AML-193 (cell line): ENCODE measurements at places on chromosomes 5 and 9.

DNA sequence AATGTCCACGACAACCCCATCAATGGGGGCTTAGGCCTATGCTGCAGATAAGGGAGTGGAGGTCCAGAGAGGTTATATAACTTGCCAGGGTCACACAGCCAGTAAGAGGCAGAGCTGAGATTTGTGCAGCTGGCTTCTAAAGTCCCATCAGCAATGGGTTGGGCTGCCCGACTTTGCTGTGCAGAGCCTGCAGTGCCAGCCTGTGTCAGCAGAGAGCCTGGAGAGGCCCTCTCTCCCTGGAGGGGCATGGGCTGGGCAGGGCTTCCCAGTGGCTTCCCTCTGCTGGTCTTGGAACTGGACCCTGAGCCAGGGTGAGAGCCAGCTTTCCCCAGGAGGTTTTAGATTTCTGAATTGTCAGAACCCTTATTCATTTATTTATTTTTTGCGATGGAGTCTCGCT lies 77.2 kb upstream of the RAPGEF1 start:
- DNase-seq, result no peak

DNA sequence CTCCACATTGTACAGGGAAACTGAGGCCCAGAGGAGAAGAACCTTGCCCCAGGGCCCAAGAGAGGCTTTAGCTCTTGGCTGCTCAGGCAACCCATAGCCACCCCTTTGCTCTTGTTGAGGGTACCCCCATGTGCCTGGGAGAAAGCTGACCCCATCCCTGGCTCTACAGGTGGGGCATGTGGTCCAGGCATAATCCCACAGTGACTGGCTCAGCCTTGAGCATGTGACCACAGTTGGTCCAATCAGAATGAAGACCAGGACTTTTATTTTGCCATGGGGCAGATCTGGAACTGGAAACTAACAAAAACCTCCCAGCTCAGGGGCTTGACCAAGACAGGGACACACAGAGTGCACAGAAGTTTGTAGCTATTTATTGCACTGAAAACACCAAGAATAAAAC lies 29.3 kb downstream of the SLC6A7 start:
- DNase-seq, result no peak

GRCh38 chr9:112135706-112136105 lies 39.4 kb downstream of the SUSD1 start:
- DNase-seq, result no peak

DNA sequence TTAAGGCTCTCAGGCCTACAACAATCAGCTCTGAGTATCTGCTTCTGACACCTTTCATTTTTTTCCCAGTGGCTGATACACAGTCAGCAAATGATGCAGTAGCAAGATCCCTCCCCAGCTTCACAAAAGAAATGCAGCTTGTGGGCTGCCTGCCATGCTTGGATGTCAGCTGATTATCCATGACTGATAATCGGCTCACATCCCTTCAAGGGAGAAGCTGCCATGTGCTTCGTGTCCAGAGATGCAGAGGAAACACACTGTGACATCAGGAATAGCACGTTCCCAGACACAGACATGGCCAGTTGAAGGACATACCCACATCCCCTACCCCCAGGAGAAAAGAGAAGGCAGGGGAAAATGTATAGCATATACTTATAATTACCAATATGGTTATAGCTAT lies 27.9 kb downstream of the TMEM215 start:
- no peak for DNase-seq

GRCh38 chr5:62144401-62145022 lies 161.5 kb upstream of the KIF2A start:
- DNase-seq, result no peak

DNA sequence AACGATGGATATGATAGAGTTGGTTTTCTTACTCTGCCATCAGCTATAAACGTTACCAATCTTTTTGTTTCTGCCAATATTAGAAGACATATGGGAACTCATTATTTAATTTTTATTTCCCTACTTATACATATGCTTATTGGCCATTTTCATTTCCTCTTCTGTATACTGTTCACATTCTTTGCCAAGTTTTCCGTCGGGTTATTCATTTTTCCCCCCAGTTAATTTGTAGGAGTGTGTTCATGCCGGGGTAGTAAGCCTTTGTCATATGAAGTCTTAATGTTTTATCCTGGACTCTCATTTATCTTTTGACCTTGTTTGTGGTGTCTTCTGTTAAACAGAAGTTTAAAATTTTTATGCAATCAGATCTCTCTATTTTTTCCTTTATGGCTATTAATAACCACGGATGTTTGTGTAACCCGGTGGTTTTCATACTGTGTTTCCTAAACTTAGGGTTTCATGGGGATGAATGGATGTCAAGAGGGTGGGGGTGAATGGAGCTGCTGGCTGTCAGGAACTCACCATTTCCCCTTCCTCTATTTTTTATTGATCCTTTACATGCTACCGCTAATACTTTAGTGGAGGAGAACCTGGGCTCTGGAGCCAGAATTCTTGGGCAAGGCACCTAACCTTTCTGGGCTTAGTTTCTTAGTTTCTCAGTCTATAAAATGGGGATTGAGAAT lies 42.5 kb upstream of the PPARGC1B start:
- DNase-seq, result peak; percentile 46

GRCh38 chr5:53039855-53040254 lies 50.7 kb downstream of the ITGA2 start:
- no peak for DNase-seq

GRCh38 chr5:1638658-1639400 lies 115.1 kb upstream of the LPCAT1 start:
- no peak for DNase-seq

GRCh38 chr5:11780641-11781345 lies 123.5 kb downstream of the CTNND2 start:
- no peak for DNase-seq

GRCh38 chr5:179759581-179760551 lies 27.2 kb downstream of the MAML1 start:
- DNase-seq, result no peak

DNA sequence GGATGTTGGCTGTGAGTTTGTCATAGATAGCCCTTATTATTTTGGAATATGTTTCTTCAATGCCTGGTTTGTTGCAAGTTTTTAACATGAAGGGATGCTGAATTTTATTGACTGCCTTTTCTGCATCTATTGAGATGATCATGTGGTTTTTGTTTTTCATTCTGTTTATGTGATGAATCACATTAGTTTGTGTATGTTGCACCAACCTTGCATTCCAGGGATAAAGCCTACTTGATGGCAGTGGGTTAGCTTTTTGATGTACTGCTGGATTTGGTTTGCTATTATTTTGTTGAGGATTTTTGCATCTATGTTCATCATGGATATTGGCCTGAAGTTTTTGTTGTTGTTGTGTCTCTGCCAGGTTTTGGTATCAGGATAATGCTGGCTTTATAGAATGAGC lies 225.6 kb downstream of the PCSK1 start:
- no peak for DNase-seq

DNA sequence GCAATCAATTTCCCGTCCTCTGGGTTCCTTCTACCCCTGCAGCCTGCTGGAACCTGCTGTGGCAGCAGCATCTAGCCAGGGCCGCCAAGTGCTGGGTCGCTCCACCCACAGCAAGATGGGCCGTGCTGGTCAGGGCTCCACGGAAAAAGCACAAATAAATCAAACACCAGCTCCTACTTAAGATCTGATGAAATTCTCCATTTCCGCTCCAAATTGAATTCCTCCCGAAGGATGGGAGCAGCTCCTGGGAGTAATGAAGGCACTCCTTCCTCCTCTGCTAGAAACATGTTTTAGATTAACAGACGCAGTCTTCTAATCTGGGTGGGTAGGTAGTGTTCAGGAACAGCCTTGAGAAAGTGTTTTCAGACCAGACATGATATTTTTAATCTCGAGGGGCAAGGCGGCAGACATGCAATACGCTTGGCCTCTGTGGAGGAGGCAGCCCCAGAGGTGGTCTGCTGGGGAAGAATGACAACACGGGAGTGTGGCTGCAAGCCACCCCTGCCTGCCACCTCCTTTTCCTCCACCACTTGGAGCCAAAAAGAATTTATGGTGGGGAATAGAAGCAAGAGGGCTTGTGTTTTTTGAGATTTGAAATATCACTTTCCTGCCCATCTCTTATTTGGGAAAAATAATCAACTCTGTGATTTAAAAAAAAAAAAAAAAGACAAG lies 194.1 kb downstream of the AOPEP start:
- DNase-seq, result no peak

- no peak for DNase-seq
These were observed 513.9 kb downstream of the CTNND2 start for GRCh38 chr5:11390291-11390767.

DNA sequence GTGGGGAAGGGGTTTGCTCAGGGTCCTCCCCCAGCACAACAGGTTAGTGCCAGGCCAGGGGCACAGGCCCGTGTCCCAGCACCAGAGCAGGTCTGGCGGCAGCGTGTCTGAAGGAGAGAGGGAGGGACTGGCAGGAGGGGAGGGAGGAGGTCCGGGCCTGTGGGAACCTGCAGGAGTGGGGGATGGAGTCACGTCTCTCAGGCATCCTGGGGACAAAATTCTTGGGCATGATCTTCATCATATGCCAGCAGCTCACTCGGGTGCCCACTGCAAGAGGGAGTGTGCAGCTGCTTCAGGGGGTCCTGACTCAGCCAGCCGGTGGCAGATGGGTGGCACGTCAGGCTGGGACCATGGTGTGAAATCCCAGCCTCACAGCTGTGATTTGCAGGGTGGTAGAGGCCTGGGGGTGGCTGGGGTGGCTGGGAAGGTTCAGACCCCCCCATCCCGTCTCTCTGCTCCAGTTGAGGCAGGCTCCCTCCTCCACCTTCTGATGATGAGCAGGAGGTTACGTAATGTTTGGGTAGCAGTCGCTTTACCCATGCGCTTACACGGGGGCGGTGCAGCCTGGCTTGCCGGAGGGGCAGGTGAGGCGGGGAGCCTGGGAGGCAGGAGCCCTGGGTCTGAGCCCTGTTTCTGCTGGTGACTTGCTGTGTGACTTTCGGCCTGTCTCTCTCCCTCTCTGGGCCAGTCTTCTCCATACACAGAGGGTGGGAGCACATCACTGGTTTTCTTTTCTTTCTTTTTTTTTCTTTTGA lies 40.5 kb downstream of the NCS1 start:
- DNase-seq, result no peak

DNA sequence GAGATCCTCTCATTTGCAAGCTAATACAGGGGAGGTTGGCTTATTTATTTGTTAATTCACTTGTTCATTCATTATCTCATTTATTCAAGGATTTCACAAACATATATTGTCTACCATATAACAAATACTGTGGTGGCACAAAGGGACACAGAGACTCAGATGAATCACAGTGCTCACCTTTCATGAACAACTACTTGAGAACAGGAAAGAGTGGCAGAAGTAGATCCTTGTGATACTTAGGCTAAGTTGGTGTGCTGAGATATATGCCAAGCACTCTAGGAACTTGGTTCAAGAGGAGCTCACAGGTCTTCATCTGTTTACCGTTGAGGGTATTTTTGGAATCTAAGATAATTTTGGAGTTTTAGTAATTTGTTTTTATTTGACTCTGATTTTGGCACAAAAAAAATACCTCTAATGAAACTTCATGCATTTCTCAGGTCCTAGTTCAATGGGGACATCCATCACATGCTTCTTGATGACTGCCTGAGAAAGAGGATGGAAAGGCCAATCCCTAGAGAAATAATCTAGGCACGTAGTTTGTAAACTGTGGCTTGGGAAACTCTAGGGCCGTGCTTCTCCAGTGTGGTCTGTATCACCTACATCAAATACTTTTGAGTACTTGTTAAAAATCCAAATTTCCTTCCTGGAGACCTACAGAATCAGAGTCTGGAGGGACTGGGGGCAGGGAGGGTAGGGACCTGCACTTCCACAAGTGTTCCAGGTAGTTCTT lies 113.3 kb downstream of the OSTF1 start:
- no peak for DNase-seq

- no peak for DNase-seq
These were observed 6.3 kb downstream of the NOXA1 start for GRCh38 chr9:137429546-137429890.

DNA sequence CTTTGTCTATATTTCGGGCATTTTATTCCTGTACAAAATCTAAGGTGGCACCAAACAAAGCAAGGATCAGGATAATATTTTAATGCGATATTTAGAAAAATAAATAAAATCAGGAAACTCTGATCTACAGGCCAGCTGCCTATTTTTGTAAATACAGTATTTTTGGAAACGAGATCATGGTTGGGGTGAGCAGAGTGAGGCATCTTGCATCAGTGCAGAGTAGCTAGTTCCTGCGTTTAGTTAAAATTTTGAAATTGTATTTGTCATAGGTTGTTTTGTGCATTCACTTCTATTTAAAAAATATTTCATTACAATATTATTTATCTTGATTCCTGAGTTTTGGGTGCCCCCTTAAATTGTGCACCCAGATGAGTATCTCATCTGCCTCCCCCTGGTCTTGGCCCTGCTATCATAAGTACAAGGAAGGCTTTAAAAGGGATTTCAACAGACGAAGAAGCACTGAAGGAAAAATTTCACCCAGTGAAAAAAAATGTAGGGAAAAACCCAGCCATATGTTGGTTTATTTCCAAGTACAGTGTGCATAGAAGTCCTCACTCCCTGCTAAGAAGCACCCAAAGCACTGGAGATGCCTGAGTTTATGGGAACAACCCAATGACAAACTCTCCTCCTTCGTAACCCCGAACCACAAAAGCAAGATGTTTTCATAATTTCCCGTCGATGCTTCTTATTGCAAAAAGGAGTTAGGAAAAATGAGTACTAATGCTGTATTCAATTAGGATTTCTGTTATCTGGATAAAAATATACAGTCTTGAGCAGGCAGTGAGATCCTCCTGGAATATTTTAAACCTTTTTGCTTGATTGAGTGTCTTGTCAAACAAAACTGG lies 304.7 kb upstream of the CLINT1 start:
- DNase-seq, result no peak

- DNase-seq, result no peak
These were observed 8.0 kb downstream of the SH3RF2 start for GRCh38 chr5:145944328-145944727.

DNA sequence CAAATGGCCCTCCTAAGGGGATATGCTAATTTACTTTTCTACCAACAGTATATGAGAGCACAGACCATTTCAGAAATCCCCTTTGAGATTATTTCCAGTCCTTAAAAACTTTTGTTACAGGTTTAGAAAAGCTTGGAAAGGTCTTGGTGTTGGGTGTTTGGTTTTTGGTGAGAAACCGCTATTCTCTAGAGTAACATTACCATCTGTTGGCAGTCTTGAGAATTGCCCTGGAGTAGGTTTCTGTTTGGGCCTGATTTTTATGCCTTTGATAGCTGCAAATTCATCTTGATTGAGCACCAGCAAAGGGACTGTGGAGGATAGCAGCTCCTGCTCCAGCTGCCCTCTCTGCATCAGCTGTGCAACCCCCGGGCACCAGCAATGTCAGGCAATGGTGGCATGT lies 8.0 kb downstream of the NUDT2 start:
- no peak for DNase-seq

DNA sequence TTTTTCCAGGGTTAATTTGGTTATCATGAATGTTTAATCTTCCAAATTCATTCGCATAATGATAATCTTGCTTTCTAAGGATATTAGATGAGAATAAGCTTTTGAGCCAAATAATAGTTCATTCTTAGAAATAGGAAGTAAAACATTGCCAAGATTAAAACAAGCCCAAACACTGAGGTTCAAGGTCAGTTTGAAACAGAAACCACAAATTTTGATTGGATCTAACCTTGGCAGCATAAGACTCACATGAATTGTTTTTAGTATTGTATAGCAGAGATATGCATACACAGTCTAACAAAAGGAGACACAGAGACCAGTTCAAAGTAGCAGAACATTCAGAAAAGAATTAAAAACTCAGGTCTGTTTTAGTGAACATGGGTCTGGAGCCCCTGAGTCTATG lies 43.4 kb upstream of the VCAN start:
- no peak for DNase-seq
